ENCODE measurements at places on chromosomes 7 and 10.

GRCh38 chr10:79312601-79313187, 34.6 kb upstream of the PPIF start:
- DNase-seq = no peak

DNA sequence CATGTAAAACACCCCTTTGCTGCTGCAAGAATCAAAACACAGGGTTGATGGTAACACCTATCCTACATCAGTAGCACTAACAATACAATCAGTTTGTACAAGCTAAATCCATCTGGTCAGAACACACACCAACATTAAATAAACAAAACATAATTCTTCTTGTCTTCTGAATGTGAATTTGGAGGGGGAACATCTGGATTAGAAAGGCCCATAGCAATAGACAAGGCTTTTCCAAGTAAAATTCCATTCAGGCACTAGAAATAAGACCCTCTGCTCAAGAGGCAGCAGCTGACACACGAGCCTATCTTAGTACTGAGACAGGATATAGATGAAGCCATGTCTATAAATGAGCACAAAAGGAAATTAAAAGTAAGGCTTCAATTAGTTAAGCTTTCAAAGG, 839.9 kb upstream of the LRRTM3 start:
- no peak for DNase-seq

GRCh38 chr10:72660220-72660619, 31.7 kb upstream of the MCU start:
- no peak for DNase-seq

DNA sequence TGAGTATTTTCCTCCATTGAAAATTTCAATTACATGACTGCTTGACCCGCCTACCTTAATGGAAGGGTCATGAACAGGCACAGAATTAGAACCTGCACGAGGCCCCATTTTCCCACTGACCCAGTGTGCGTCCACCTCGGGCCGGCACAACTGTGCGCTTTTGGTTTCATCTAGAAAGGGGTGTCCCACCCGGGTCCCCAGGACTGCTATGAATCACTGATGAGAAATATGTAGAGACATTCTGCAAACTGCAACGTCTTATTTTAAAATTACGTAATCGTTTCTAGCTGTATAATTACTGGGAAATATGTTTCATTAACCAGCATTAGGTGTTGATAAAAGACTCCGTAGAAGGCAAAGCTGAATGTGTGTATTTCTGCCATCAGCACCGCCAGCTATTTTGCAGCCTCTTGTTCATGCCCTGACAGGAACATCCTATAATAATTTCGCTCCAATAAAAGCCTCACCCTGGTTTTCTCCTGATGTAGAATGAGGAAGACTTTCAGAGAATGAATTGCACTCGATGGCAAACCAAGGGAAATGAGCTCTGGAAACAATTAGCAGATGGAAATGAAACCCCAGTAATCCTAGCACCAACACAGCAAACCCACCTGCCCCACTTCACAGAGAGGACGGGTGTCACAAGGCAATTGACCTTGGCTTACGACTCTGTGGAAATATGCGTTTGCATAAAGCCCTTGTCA, 562.1 kb downstream of the DNAJB6 start:
- DNase-seq = no peak

DNA sequence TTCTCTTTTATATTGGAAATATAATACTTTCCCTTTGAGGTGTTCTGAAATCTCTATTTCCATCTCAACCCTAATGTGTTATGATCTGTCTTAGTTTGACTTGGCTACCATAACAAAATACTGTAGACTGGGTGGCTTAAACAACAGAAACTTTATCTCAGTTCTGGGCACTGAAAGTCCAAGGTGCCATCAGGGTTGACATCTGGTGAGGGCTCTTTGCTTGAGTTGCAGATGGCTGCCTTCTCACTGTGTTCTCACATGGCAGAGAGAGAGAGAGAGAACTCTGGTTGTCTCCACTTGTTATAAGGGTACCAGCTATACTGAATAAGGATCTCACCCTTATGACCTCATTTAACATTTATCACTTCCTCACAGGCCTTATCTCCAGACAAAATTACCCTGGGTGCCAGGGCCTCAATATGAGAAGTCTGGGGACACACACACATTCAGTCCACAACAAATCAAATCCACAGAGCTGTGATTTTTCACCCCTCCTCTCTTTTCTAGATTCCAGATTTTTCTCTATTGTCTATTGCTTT, 104.5 kb downstream of the SRI start:
- DNase-seq = no peak

- DNase-seq = no peak
These were observed 4.8 kb downstream of the BTRC start for GRCh38 chr10:101358706-101359300.

- peak; percentile 45 for DNase-seq
These were observed 14.7 kb downstream of the LZTS2 start for GRCh38 chr10:101014230-101014884.

GRCh38 chr7:7819442-7820247, 101.2 kb upstream of the RPA3 start:
- no peak for DNase-seq

GRCh38 chr7:49839863-49840645, 66.6 kb downstream of the VWC2 start:
- DNase-seq = no peak

GRCh38 chr7:24213311-24213710, 70.7 kb upstream of the NPY start:
- no peak for DNase-seq

DNA sequence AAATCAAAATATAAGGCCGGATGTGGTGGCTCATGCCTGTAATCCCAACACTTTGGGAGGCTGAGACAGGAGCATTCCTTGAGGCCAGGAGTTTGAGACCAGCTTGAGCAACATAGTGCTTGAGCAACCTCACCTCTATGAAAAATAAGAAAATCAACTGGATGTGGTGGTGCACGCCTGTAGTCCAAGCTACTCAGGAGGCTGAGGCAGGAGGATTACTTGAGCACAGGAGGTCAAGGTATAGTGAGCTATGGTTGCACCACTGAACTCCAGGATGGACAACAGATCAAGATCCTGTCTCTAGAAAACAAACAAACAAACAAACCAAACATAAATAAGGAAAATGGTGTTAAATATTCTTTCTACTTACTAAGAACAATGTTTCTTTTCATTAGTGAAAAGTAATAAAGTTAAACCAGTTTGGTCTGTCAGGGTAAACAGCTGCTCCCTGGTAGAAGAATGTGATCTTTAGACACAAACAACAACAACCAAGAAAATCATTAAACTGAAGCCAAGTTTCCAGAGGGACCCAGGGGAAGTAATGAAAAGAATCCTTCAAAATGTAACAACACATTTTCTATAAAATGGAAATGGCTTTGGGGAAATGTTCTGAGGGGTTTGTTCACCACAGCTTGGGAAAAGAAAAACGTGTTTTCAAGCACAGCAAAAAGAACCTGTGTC, 17.5 kb upstream of the BAG3 start:
- no peak for DNase-seq

- no peak for DNase-seq
These were observed 26.9 kb downstream of the DNAJB9 start for GRCh38 chr7:108596560-108596959.

DNA sequence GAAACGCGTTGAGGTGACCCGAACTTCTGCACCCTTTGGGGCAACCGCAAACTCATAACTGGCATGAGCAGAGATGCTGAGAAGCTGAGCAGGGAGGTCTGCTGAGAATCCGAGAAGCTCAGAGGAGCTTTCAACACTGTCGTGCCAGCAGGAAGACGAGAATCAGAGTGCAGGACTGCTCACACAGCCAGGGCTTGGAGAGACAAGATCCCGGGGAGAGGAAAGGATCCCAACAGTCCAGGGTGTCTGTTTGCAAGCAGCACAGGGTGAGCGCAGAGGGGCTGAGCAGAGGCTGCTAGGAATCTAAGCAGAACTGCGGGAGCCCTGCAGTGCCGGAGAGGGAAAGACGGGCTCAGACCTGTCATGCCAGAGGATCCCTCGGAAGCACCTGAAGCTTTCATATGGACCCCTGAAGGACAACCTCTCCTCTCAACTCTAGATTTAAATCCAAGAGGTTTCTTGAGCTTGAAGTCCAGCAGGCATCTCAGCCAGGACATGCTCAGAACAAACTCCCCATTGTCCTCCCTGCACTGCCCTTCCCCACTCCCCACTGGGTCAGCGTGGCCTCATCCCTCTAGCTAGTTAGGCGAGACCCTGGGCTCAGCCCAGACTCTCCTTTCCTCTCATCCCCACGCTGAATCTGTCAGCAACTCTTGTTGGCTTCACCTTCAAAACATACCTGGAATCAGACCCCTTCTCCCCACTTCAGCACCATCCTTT, 40.7 kb downstream of the FOXL3 start:
- DNase-seq = no peak

DNA sequence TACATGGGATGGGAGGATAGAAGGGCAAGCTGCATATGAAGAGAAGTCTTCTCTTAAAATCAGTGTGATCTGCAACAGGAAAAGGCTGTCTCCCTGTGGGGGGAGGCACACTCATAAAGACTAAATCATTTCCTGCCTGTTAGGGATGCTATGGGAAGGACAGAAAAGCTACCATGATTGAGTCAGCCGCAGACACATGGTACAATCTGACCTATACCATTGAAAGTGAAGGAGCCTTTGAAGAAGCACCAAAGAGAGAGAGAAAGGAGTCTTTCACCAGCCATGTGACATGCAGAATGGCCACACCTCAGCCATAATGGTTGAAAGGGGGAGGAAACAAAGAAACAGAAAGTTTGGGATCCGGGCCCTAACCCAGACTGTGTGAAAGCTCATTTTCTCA, 29.1 kb downstream of the NUDCD3 start:
- DNase-seq = no peak
